Stimulated activated CD4-positive, alpha-beta T cell treated with anti-CD3 and anti-CD28 coated beads, Interleukin-1b, Interleukin-23, amount 100 ng/mL, for 1 hour (primary cell): ENCODE measurements at places on chromosomes 6 and 20.
A peak's percentile ranks its signal among the peaks of the same experiment; 100 is the strongest.

- no peak for DNase-seq
Observed at GRCh38 chr20:62611819-62612218, 30.5 kb upstream of the SLCO4A1 start.

DNA sequence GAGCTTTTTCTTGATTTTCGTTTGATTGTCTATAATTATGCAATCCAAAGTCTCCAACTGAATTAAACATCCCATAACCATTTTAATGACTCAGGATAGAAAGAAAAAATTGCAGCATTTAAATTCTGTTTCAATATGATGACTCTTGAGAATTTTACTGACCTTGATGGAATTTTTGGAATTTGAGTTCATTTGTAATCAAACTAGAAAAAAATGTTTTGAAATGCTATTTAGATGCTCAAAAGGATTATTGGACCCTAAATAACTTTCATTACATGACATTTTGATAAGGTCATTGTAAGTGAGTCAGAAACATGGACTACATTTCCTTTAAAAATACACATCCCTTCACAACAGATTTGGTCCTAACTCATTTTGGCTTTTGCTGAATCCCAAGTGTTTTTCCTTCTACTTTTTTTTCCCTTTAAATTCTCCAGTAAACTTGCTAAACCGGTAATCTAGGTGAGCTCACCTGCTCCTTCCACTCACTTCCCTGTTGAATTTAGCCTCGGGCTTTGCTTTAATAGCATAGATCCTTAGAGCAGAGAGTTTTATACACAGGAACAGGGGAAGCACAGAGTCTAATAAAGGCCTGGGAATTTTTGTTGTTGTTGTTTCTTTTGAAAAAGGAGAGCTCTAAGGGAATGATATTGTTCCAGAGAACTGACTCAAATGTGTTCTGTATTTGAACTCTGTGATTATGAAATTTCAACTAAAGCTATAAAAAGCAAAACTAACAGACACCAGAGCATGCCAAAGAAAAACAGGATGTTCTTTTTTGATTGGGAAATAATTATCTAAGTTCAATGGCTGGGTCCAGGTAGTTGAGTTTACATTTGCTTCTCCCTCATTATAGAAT lies 1088.2 kb upstream of the CITED2 start:
- no peak for DNase-seq

DNA sequence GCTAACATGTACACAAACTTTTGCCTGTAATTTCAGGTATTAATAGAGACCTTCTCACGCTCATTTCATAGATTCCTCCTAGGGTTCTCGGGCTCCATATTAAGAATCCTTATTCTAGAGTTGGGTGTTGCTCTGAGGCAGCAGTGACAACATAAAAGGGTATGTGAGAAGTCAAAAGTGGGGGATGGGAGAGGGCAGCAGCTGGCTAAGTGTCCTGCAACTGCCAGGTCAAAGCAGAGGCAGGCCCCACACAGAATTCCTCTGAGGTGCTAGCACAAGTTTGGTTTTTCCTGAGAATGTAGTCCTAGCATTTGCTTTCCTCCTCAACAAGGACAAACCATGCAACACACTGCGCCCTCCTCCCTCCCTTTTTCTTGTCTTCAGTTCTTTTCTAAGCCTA lies 4.6 kb downstream of the NSFL1C start:
- no peak for DNase-seq

DNA sequence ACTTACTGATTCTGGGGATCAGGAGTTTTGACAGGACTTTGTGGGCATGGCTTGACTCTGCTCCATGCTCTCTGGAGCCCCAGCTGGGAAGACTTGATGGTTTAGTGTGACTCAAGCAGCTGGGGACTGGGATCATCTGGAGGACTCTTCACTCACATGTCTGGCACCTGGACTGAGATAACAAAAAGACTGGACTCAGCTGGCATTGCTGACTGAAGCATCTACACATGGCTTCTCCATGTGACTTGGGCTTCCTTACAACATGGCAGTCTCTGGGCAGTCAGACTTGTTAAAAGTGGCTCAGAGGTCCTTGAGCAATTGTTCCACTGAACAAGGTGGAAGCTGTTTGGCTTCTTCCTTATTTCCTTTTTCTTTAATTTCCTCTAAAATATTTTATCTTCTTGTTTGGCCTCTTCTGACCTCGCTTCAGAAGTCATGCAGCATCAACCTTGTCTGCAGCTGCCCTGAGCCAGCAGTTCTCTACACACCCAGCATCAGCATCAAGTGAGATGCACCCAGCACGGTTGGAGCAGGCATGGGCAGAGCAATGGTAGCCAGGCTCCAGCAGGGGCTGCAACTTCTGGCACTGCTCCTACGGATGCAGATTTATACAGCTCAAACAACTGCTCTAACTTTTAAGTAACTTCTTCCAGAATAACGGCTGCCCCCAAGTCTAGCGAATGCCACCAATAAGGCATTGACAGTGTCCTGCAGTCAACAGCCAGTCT lies 5.6 kb upstream of the HM13 start:
- no peak for DNase-seq

DNA sequence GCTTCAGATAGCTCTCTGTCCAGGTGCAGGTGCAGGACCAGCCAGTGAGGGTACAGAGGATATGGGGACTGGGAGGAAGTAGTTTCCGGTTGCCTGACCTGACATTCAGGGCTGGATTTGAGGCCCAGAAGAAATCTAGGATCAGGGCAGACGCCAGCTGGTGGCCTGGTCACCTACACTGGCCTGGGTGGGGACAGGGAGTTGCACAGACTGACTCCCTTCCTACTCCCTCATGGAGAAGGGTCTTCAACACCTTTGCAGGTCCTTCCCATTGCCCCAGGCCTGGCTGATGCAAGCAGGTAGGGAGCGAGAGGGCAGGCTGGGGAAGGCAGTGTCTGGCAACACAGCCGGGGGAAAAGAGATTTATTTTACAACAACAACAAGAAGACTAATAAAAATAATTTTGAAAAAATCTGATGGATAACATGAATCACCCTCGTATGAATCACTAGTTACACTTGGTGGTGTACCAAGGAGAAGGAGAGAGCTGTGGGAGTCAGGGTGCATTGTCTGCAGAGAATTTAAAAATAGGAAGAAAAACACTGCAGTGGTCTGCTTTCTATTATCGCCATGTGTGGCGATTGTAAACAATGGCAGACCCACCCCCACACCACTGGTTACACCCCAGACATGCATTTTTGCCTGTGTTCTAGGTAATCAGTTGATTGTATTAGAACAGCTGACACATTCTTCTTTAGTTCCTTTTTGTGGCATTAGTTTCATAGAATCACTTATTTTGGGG lies 62.3 kb upstream of the SNX9 start:
- no peak for DNase-seq

- no peak for DNase-seq
Observed at GRCh38 chr20:17998446-17998845, 29.6 kb downstream of the MGME1 start.

- no peak for DNase-seq
Observed at GRCh38 chr20:48926821-48927220, 5.3 kb downstream of the ARFGEF2 start.

GRCh38 chr6:163712566-163712961 lies 298.0 kb downstream of the QKI start:
- no peak for DNase-seq

DNA sequence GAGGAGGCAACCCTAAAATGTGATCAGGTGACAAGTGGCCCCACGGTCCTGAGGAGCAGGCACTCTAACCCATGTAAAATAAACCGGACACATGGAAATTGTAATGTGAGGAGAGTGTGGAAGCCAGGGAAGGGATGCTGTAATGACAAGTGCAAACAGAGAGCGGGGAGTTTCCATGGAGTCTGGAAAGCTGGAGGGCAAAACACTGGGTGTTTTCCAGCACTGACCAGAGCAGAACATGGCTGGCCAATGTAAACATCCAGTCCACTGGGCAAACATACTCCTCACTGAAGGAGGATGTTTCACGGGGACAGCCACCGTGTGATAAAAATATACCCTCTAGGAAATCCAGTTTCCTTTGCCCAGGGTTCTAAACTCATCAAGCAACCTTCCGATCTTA lies 219.0 kb upstream of the JARID2 start:
- no peak for DNase-seq

GRCh38 chr6:13462458-13463327 lies 24.7 kb downstream of the GFOD1 start:
- DNase-seq, result no peak

GRCh38 chr6:52262620-52263344 lies 18.5 kb upstream of the IL17F start:
- no peak for DNase-seq

- no peak for DNase-seq
Observed at GRCh38 chr6:47041741-47042140, 391 bp downstream of the ADGRF1 start.

DNA sequence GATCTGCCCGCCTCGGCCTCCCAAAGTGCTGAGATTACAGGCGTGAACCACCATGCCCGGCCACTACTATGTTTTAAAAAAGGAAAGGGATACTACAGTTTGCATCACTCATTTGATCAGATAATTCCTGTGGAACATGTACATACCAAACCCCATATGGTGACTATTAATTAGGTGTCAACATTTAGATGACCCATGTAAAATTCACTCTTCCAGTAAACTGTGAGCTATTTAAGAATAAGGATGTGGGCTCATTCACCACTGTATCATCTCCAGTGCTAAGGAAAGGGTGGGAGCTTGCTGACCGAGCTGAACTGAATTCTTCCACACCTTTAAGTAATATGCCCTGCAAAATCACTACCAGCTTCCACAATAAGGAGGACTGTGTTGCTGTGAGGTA lies 127.5 kb downstream of the BTBD9 start:
- DNase-seq, result no peak

- no peak for DNase-seq
Observed at GRCh38 chr20:63967330-63968135, 2.2 kb downstream of the ZNF512B start.

DNA sequence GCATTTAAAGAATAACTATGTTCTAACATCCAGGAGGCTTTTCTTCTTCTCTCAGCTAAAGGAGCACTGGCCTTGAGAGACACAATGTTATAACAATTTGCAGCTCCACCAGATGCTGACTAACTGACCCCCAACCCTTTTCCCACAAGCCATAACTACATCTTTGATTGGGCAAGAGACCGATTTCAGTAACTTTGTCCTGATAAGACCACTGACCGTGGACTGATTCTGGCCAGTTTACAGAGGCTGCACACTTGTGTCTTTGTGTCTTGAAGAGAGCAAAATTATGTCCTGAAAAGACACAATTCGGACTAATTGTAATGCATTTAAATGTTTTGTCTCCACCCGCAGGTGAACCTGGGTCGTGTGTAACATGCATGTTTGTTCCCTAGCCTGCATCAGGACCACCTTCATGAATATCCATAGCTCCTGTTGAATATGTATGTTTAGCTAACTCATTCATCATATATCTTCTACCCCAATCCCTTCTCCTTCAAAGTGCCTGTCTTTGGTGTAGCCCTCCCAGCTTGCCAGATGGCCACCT lies 22.3 kb downstream of the ABRACL start:
- DNase-seq, result no peak

- DNase-seq, result no peak
Observed at GRCh38 chr20:36562724-36563123, 10.7 kb upstream of the TGIF2 start.

DNA sequence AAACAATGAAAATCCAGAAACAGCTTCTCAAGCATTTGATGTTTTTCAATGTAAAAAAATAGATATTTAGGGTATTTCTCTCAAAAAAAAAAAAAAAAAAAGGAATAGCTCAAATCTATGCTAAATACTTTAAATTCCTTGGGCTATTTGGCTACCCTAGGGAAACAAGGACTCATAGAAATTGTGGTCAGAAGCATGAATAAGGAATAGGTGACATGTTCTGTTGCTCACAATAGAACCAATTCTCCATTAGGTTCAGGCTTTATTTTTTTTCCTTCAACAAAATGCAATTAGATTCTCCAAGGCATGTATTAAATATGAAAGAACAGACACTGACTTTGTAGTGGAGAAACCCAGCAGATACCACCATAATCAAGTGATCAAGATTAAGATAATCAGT lies 904.3 kb upstream of the FLRT3 start:
- no peak for DNase-seq

GRCh38 chr6:44081753-44082152 lies 45.5 kb downstream of the MRPL14 start:
- no peak for DNase-seq

- DNase-seq, result no peak
Observed at GRCh38 chr6:166612471-166612881, 14.6 kb downstream of the RPS6KA2 start.

- no peak for DNase-seq
Observed at GRCh38 chr6:84379142-84379541, 151.7 kb upstream of the CEP162 start.

DNA sequence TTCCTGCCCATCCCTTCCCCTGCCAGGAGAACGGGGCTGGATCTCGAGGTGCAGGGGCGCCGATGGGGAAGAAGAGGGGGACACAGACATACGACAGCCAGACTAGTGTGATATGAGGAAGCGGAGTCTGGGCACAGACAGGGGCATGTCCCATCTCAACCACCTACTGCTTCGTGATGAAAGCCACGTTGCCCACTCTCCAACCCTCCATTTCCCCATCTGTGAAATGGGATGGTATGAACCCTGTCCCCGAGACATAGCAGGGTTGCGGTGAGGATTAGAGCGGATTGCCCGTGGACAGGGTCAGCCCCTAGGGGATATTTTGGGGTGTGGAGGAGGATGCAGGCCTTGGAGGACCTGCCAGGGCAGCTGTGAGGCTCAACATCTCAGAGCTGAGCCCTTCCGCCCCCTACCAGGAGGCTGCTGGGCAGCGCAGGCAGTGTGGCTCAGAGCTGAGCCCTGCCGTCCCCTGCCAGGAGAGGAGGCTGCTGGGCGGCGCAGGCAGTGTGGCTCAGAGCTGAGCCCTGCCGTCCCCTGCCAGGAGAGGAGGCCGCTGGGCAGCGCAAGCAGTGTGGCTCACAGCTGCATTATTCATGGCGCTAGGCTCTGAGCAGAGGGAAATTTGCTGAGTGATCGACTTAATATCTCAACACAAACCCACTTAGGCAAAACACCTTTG lies 71.7 kb downstream of the GRM4 start:
- no peak for DNase-seq

- DNase-seq, result no peak
Observed at GRCh38 chr20:61056627-61057442, 195.2 kb upstream of the CDH4 start.

DNA sequence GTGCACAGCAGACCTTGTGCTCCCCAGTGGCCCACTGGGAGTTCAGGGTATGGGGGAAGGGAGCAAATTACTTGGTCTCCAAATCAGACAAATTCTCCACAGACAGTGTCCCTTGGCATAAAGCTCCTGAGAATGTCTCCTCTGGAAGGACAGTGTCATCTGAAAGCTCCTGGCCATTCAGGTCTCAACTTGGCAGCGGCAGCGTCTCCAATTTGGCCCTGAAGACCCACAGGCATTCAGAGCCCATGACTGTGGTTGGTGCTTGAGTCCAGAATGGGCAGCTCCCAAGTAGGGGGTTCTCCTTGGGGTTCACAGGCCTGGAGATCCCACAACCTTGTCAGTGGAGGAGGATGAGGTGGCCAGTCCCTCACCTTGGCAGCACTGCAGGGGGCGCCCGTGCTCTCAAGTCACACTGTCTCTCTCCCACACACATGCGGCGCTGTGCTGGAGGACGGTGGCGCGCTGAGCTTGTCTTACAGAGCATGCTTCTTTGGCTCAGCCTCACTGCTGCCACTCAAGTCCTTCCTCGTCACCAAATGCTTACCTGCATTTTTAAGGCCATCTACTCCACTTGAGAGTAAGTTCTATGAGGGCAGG lies 20.7 kb downstream of the DYNLRB1 start:
- DNase-seq, result no peak

GRCh38 chr6:33632558-33633039 lies 11.5 kb downstream of the ITPR3 start:
- DNase-seq, result no peak

GRCh38 chr20:54456423-54456822 lies 19.0 kb upstream of the DOK5 start:
- no peak for DNase-seq

GRCh38 chr20:49979030-49979832 lies 3.5 kb upstream of the SNAI1 start:
- DNase-seq, result peak; percentile 21
